Fibroblast of skin of right biceps (primary cell): ENCODE measurements at places on chromosomes 16 and 17.

DNA sequence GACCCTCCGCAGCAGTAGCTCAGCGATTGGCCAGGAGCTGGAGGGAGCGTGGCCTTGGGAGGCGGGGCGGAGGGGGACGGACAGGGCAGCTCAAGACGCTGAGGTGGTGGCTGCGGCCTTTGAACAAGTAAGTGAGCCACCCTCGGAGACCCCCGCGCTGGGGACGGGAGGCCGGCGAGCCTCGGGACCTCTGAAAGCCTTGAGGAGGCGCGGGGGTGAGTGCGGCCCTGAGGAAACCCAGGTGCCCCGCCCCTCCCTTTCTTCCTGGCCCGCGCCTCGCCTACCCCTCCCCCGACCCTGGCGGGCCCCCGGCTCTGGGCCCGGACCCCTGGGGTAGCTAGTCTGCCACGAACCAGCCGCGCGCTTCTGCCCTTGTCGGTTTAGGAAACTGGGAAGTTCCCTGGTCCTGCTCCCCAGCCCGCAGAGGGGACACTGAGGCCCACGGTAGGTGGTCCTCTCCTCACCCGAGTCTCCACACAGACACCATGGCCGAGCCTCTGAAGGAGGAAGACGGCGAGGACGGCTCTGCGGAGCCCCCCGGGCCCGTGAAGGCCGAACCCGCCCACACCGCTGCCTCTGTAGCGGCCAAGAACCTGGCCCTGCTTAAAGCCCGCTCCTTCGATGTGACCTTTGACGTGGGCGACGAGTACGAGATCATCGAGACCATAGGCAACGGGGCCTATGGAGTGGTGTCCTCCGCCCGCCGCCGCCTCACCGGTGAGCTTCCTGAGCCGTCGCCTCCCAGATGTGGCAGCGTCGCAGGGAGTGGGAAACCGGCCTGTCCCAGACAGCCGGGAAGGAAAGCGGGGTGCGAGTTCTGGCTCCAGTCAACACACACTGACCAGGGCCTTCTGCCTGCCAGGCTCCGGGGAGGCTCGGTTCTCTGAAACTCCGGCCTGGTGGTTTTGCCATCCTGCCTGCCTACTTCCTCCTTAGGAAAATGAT, at the start of gene MAPK7:
TSS of gene MAPK7 (plus strand) at position 83 of the 945 bp plus-strand sequence. CDS start at position 486, 403 bp downstream.
- DNase-seq, result no peak

- DNase-seq, result no peak
Observed at GRCh38 chr17:39170109-39170508, 4.1 kb upstream of the ARL5C start.

GRCh38 chr17:46908068-46908737, 14.8 kb upstream of the GOSR2 start:
- no peak for DNase-seq

GRCh38 chr17:70172449-70172848, 3.1 kb downstream of the KCNJ2 start:
- no peak for DNase-seq

GRCh38 chr16:8931859-8932258, 31.8 kb downstream of the USP7 start:
- DNase-seq, result peak; percentile 60
